ENCODE measurements at places on chromosomes 16 and 17.
A peak's percentile ranks its signal among the peaks of the same experiment; 100 is the strongest.

GRCh38 chr17:43412166-43412565 lies 13.4 kb downstream of the ARL4D start:
- no peak for DNase-seq

GRCh38 chr17:82890339-82890730 lies 50.5 kb upstream of the ZNF750 start:
- no peak for DNase-seq

GRCh38 chr17:57939797-57940196 lies 15.4 kb downstream of the CUEDC1 start:
- DNase-seq: peak; percentile 93

DNA sequence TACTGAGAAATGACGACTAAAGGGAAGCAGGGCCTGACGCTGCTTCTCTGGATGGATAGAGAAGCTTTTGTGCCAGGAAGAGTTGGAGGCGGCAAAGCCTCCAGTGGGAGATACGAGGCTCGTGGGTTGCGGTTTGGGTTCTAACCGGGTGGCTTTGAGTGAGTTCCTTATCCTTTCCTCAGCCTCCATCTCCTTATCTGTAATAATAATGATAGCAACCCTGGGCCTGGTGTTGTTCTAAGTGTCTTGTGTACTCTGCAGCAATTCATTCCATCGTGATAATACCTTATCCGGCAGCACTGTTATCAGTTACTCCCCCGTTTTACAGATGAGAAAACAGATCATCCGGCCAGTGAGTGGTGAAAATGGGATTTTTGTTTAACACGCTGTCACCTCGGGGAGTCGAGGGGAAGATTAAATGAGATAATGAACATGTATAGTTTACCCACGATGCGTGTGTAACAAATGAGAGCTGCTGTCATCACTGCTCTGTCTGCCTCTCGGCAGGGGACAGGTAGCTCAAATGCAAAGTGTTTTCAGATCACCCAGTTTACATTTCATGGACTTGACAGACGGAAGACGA lies 52.0 kb upstream of the LHX1 start:
- DNase-seq: no peak

GRCh38 chr17:60535382-60536279 lies 9.6 kb upstream of the APPBP2 start:
- DNase-seq: no peak

- DNase-seq: no peak
Measured at GRCh38 chr17:8898636-8899035, 31.2 kb upstream of the PIK3R6 start.

DNA sequence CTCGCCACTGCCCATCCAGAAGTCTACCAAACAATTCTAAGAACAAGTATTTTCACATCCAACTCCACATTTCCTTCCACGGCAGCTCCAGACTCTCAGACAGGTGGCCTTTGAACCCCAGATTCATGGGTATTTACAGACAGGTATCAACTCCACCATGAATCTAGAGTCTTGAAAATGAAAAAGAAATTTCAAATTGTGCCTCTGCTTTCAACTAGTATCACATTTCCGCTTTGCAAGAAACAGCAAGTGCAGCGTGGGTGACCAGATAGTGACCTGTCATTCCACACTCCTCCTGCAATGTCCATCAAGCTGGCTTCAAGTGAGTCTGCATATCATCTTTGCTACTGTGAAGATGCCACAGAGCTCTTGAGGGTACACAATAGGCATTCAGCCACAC lies 232.4 kb upstream of the RPL38 start:
- DNase-seq: no peak

GRCh38 chr17:43092901-43093300 lies 32.3 kb downstream of the BRCA1 start:
- no peak for DNase-seq

DNA sequence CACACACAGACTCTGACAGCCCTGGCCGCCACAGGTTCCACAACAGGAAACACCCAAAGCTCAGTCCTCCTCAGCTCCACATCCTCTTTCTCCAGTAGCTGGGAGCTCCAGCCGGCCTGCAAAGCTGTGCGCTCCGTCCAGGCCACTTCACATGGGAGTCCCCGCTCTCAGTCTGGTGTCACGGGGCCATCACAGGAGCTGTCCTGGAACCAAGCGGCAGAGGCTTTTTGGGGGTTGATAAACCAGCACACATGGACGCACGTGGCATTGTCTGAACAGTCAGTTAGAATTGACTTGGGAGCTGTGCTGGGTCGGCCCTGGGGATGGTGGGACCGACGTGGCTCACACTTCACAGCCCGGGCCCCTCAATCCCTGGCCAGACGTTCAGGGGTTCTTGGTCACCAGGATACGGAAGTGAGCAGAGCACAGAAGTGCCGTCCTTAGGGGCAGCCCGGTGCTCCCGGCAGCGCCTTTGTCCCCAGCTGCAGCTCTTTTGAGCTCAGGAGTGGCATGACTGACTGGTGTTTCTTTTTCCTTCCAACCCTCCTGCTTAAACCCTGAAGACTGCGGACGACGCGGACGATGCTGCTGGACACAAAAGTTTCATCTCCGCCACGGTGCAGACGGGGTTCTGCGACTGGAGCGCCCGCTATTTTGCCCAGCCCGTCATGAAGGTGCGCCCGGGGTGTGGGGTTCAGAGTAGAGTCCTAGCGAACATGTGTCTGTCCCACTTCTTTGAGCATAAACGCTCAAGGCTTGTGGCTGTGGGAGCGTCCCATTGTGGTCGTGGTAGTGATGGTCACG lies 66.6 kb upstream of the CHMP6 start:
- no peak for DNase-seq

DNA sequence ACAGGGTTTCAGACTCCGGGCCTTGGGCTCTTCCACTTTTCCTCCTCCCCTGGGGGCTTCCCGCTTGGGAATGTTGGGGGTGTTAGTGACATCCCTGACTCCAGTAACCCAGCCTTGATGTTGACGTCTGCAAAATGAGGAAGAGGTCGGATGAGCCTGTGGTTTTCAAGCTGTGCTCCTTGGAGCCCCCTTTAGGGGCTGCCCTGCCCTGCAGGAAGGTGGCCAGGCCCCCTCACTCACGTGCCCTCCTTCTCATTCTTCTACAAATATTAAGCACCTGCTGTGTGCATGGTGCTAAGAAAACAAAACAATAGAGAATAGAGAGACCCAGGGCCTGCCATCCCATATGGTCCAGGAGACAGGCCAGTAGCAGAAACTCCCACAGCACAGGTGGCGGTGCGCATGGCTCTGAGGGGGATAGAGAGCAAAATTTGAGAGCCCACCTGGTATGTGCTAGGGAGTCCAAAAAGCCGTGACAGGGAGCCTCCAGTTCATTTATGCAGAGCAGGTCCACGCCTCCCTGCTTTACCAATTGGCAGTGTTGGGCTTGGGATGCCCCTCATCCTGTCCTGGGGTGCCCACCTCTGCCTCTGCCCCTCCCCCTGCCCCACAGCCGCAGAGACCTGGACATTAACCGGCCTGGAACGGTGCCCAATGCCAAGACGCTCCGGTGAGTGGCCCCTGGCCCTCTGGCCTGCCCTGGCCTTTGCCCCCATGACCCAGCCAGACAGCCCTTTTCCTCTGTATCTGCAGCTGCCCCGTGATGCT lies 7.4 kb downstream of the NDRG4 start:
- DNase-seq: no peak

- DNase-seq: no peak
Measured at GRCh38 chr17:17983376-17983775, 10.7 kb downstream of the DRC3 start.

- DNase-seq: no peak
Measured at GRCh38 chr17:64441772-64442540, 7.0 kb upstream of the MILR1 start.

DNA sequence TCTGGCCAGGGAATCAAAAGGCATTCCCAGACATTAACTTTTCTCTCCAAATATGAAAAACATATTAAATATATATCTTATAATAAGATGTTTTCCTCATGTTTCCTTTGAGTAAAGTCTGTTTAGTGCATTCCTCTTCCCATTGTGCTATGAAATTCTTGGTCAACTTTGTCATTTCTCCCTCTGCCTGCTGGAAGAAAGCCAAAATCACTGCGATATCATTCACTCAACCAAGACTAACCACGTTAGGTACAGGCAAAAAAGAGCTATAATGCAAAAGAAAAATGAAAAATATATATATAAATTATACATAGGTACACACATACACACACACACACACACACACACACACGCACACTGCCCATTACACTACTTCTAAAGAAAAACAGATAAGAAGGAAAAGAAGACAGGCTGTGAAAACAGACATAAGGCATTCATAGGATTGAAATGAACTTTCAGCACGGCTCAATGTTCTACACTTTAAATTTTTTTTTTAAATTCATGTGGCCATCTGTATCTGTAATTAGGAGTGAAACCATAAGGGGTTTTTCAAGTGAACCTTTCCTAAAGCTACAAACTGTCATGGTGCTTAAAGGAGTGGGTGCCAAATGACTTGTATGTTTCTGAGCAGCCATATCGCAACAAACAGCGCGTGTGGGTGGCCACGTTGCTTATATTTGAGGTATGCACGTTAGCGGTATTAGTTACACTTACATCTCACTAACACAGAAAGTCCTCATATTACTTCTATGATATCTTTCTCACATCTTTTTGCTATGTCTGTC lies 71.6 kb upstream of the PSMD7 start:
- DNase-seq: no peak
